ENCODE measurements at places on chromosomes 2 and 18.

DNA sequence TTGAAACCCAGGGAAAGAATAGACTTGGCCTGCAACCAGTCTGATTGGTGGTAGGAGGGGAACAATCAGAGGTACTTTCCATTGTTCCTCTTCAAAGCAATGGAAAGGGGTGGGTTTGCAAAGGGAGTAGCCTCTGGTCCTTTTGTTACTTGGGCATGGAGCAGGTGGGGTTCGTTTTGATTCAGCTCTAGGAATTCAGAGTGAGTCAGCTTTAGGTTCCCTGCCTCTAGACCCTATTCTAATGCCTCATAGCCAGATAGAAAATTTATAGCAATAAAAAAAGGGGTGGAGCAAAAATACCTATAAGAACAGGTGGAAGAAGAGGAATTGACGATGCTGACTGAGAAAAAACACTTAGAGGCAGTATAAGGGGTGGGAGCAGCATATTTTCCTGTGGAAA is 636.4 kb downstream of the PLCL1 start:
- DNase-seq = no peak

DNA sequence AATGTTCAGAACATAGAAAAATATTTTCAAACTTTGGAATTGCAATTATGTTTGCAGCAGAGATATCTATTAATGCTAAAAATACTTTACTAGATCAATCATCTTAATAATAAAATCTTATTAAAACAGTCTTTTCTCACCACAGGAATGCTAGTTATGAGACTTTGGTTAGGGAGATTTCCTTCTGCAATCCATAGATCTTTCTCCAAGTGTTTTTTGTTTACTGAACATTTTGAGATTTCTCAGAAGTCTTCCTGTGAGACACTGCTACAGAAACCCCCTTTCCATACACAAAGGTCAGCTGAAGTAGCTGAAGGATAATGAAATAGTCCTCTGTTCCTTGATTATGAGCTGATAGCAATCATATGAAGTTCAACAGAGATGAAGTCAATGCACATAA is 59.4 kb upstream of the RAPH1 start:
- no peak for DNase-seq

- DNase-seq = no peak
These were observed 10.3 kb downstream of the CAD start for GRCh38 chr2:27227501-27227900.

- no peak for DNase-seq
These were observed 45.4 kb downstream of the RABL2A start for GRCh38 chr2:113672326-113672932.

GRCh38 chr2:138274421-138275291 is 226.9 kb upstream of the SPOPL start:
- DNase-seq = no peak

DNA sequence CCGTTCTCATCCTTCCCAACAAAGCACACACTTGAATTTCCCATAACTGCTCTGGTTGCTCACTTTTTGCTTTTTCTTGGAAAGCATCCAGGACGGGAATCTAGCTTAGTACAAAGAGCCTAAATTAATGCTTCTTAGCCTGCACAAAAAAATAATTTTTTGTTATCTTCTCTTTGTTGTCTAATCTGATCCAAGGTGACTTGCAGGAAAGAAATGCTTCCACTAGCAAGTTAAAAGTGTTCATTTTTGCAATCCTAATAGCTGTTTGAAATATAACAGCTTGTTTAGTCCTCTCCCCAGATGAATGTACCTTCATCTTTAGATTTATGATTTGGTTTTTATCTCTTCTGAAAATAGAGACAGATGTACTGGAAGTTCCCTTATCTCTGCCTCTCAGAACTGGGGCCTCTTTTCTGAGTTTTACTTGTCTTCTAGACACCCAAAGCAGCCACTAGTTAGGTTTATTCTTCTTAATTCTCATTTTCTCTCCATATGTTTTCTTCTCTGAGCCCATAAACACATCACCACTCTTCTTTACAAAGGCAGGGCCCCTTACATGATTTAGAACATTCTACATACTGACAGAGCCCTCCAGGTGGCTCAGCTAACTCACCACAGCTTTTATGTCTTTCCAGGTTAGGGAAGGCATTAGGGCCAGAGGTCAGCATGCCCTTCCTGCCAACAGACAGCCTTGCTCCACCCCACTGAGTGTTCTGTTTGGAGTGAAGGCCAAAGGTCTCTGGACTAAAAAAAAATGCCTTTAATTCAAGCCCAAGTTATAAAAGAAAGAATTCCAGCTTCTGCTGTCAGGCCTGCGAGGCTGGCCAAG is 74.7 kb upstream of the MAP4K3 start:
- no peak for DNase-seq

GRCh38 chr18:76844742-76845477 is 22.6 kb downstream of the ZNF236 start:
- no peak for DNase-seq

DNA sequence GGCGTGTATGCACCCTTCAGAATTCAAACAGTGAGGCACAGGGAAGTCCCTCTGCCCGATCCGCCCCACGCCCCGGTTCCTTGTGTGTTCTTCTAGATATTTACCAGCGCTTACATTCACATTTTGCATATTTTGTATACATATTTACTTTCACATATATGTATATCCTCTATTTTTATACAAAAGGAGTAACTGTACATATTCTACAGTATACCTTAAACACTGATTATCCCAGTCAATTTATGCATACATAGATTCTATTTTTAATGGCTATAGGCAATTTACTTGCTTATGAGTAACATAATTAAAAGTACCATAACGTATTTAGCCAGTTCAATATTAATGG is 307 bp upstream of the DUSP11 start:
- no peak for DNase-seq

DNA sequence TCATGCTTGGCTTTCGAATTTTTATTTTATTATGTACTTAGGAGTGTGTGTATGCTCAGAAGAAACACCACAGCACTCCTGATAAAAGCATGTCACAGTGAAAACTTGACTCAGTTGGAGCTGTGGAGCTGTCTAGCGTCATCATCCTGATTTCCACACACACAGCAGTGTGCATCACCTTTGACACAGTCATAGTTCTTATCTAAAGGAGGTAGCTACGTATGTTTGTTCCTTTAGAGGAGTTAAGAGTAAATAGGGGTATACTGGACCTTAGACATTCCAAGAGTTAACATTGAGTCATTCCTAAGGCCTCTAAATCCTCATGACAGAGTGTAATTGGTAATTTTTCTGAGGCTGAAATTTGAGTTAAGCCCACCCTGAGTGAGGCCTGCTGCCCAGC is 96.9 kb downstream of the PHLPP1 start:
- DNase-seq = no peak

GRCh38 chr2:98140210-98140609 is 53.2 kb downstream of the VWA3B start:
- no peak for DNase-seq

DNA sequence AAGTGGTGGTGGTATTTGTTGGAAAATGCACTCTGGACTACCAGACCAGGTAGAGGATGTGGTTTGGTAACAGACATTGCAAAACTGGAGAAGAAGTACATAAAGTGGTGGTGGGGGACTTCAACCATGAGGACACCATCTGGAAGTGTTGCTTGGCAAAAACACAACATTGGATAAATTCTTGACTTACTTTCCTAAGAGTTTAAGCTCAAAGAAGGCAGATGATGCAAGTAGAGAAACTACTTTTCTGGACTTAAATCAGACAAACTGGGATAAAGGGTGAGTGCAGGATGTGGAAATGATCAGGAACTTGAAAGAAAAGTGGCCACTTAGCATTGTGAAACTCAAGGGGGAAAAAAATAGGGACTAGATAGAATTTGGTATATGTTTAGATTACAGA is 487.4 kb downstream of the ZEB2 start:
- DNase-seq = no peak

- no peak for DNase-seq
These were observed 9.7 kb downstream of the TTLL4 start for GRCh38 chr2:218720048-218721041.

DNA sequence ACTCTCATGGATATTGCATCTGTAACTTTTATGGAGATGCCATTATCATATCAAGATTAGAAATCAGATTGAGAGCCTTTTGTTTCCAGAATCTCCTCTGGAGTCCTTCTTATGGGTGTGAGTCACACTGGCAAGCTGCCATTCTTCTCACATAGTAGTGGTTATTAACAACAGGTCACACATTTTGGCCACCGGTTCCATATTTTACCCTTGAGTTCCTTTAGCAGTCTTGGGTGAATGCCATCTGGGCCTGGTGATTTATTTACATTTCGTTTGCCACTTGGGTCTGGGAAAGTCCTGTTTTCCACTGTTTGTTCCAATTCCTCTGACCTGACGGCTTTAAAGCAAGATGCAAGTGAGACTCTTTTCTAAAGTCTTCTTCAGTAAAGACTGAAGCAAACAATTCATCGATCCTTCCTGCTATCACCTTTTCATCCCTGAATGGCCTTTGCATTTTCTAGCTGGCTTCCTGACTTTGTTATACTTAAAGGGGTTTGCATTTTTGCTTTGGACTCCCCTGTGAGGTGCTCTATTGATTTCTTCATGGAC is 80.5 kb upstream of the CAVIN2 start:
- no peak for DNase-seq

DNA sequence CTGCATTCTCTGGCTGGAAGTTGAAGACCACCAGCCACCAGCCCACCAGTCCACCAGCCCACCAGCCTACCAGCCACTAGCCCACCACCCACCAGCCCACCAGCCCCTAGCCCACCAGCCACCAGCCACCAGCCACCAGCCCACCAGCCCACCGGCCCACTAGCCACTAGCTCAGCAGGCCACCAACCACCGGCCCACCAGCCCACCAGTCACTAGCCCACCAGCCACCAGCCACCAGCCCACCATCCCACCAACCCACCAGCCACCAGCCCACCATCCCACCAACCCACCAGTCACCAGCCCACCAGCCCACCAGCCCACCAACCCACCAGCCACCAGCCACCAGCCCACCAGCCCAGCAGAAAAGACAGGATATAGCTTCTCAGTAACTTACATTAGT is 18.6 kb upstream of the TMEM131 start:
- no peak for DNase-seq

DNA sequence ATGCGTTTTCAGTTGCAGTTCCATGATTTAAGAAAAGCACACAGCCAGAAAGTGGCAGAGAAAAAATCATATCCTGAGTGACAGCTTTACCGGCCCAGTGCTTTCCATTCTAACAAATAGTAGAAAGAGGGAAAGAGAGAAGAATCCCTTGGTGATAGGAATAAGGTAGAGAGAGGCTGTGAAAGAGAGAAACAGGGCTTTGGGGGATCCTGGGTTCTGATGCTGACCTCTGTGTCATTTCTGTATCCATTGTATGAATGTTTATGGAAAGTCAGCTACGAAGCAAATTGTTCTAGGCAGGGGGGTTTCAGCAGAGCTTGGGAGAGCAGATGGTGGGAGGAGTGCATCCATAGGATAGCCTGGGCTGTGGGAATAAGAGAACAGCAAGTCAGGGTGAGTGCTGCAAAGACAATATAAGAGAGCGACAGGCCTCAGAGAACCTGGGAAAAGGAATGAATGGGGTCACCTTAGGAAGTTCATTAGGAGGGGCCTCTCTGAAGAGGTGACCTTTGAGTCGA is 203.4 kb upstream of the TNP1 start:
- no peak for DNase-seq

DNA sequence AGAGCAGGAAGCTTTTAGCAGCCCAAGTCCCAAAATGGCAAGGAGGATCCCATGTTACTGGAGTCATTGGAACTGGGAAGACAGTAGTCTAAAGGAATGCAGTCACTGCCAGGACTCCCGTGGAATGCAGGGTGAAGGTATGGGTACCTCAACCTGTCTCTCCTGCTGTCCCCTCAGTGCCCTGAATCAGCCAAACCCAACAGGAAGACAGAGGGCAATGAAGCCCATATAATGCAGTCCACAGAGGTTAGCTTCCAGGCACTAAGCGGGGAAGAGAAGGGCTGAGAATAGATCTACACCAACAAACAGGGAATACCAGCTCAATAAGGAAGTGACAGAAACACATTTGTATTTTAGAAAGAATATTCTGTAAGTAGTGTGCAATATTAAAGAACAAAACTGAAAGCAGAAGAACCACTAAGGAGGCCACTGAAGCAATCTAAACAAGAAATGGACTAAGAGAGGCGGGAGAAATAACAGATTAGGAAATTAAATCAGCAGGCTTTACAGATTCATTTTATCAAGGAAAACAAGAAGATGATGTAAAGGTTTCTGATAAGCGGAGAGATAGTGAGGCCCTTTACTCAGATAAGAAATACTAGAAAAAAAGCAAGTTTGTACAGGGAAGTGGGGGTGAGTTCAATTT is 8.3 kb downstream of the NEMP2 start:
- no peak for DNase-seq

GRCh38 chr18:27130065-27130630 is 55.0 kb downstream of the CHST9 start:
- no peak for DNase-seq

DNA sequence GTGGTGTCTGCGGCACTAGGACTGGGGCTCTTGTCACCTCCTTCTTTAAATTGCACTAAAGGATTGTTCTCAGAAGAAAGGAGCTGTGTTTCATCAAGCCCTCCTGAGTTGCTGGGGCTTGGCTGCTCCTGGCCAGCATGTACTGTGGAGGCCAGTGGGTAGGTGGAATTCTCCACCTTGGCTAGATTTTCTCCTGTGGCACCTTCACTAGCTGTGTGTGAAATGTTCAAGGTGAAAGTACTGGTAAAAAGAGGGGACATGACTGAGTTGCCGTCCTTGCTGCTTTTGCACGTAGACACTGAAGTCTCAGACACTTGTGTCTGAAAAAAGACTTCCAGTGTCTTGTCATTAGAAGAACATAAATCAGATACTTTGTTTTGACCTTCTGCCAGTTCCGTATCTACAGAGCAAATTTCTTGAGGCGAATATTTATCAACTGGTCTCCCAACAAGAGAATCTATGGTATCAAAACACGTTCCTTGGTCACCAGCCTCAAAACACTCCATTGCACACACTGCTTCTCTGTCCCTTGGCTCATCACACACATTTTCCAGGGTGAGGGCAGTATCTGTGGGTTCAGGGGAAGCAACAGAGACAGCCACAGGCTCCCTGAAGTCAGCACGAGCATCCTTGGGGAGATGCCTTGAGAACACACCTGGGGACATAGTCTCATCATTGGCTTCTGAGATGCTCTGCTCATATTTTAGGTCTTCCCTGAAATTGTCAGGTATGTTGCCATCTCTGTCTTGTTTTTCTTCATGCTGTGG is 91.4 kb downstream of the ALPK2 start:
- DNase-seq = no peak
